ENCODE measurements at places on chromosomes 12 and 14.

- DNase-seq, result no peak
These were observed 277.2 kb downstream of the NEDD1 start for GRCh38 chr12:97184127-97184773.

- no peak for DNase-seq
These were observed 36.6 kb upstream of the CLMN start for GRCh38 chr14:95356245-95356869.

DNA sequence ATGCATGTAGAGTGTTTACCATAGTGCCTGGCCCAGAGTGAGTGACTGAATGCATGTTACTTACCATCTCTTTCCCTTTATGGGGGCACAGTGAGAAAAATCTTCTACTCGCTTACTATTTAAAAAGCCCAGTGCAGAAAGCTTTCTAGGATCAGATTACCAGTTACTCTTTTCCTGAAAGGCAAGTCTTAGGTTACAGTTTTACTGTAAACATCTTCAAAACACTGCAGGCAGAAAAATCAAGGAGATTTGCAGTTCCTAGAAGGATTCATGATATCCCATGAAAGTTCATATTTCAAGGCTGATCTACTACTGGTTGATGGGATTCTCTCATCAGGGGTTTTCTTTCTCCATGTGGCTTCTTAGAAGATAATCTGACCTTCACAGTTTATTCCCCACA is 29.3 kb upstream of the DAAM1 start:
- no peak for DNase-seq

GRCh38 chr12:72230589-72230988 is 41.6 kb upstream of the TRHDE start:
- DNase-seq, result no peak

GRCh38 chr14:85296456-85297210 is 233.3 kb upstream of the FLRT2 start:
- no peak for DNase-seq

GRCh38 chr12:2461645-2462044 is 333.1 kb upstream of the FKBP4 start:
- no peak for DNase-seq

DNA sequence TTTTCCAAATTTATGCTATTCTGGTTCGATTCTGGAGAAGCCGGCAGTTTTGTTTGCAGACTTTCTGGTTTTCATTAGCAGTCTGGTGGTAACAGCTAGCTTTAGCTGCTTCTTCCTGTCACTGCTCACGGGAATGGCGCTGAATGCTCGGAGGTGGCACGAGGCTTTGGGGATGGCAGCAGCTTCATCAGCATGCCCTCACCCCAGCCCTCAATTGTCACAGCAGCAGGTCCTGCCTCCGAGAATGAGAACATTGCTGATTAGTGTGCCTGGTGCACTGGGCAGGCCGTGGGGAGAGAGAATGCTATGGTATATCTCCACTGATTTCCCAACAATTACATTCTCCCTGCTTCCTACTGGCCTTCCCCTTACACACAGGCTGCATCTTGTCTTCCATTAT is 73.6 kb downstream of the SAMD4A start:
- DNase-seq, result no peak

GRCh38 chr14:91918186-91918883 is 29.2 kb downstream of the FBLN5 start:
- no peak for DNase-seq

- DNase-seq, result no peak
These were observed 111.4 kb upstream of the NAP1L1 start for GRCh38 chr12:76195920-76196319.

GRCh38 chr14:75888945-75889344 is 92.8 kb downstream of the TGFB3 start:
- DNase-seq, result no peak

DNA sequence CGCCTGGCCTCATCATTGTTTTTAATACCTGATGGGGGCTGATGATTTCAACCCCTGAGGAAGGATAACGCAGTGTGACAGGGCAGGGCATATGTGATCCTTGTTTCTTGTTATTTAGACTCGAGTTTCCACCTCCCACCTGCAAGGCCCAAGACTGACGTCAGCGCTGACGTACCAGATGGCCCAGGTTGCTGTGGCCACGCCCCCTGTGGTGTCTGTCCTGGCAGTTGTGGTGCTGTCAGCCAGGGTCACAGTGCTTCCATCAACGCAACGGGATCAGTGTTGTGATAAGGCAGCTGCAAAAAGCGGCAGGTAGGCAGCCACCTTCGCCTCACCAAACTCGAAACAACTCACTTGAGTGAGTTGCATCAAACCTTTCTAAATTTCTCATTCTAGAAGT is 18.4 kb downstream of the DDX51 start:
- no peak for DNase-seq

DNA sequence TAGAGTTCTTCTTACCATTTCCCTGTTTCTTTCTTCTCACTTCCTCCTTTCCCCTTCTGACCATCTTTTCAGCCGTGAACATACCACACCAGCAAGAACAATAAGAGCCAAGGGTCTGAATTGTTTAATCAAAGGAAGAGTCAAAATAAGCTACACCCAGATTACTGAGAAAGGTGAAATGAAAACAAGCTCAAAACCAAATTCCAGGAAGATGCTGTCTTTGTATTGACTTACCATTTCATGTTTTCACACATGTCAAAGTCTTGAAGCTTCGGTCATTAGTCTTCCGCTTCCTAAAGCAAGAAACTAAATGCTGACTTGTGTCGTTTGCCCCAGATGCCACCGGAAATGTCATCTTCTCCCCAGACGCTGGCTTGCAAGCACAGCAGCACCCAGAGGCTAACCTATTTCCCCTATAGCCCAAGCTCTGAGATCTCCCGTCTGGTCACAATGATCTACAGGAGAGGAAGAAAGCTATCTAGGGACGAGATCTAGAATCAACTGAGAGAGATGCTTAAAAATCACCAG is 136.5 kb upstream of the AMIGO2 start:
- no peak for DNase-seq

GRCh38 chr12:53485955-53486735 is 13.1 kb downstream of the MAP3K12 start:
- DNase-seq, result no peak

DNA sequence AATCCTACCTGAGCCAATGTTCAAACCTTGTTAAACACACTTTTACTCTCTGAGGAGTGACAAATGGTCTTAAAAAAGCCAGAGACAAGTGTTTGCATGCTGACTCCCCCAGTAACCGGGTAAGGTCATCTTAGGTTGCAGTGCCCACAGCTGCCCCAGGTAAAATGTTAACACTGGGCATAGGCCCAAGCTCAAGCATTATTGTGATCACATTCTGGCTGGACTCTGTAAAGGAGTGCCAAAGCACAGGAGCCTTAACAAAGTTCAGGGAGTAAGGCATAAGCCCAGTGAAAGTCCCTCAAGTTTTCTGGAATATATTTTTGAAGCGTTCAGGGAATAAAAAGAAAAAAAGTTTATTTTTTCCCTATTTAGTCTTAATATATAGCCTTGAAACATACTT is 8.6 kb downstream of the EDDM3A start:
- DNase-seq, result no peak

DNA sequence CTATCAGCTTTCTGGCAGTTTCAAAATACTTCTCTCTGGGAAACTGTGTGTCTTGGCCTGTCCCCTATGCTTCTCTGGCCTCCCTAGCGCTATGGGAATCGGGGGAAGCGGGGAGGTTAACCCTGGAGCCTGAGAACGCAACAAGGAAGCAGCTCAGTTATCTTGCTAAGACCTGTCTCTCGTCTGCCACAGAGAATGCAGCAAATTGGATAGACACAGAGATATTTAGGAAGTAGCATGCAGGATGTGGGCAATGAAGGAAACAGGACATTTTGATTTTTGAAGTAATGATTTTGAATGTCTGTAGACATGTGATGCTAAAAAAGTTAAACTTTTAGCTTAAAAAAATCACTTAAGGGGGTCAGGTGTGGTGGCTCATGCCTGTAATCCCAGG is 6.6 kb upstream of the CALCOCO1 start:
- DNase-seq, result no peak

DNA sequence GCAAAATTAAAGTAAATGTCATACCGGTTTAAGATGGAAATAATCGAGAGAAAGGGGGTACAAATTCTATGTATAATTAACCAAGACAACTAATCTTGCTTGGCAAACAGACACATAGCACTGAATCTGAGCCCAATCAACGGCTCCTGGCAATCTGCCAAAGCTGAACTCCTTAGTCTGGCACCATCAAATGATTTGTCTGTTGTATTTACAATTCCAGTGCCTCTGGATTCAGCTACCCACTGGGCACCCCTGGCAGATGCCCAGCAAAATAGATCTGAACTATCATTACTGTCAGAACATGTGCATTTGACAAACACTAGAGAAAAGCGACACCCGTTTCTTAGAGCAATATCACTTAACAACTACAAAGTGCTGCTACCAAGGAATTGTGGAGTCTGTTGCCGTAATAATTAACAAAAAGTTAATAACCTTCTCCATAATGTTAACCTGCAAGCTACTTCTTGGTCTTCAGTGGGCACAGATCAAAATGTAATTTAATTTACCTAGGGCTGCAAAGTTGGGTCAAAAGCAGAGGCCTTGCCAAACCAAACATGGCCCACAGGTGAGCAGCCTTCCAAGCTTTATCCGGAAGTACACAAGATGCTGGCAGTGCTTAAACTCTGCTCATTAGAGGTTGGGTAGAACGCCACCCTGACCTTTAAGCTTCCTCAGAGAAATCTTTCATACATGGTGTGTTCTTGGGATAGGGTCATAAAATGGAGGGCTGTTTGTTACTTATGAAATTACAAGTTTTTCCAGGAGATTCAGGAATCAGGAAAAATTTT is 7.6 kb downstream of the EGLN3 start:
- no peak for DNase-seq

DNA sequence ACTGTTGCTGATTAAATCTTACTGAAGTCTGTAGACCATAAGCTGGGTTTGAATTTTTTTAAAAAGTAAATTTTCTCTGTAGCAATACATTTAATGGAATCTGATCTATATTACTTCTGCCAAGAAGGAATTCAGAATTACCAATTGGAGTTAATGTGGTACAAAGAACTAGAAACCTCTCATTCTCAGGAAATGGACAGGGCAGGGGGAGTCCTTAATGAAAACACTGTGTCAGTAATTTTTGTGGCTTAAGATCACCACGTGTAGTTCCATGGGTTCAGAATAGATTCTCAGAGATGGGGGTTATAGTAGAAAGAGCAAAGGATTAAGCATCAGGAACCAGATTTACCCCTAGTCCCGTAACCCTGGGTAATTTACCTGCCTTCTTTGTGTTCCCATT is 30.3 kb downstream of the FBXL14 start:
- no peak for DNase-seq

- peak; percentile 85 for DNase-seq
These were observed 7.7 kb downstream of the OR6C68 start for GRCh38 chr12:55499810-55500252.

GRCh38 chr12:24697769-24698168 is 251.1 kb downstream of the BCAT1 start:
- DNase-seq, result peak; percentile 81

DNA sequence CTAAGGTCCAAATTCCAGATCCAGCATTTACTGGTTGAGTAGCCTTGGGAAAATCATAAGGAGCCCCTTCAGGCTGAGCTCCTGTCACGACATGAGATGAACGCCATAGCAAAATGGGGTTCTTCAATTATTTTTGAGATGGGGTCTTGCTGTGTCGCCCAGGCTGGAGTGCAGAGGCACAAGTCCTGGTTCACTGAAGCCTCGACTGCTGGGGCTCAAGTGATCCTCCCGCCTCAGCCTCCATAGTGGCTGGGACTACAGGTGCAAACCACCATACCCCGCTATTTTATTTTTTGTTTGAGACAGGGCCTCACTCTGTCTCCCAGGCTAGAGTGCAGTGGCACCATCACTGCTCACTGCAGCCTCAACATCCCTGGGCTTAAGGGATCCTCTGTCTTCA is 25.7 kb upstream of the GPR68 start:
- no peak for DNase-seq

DNA sequence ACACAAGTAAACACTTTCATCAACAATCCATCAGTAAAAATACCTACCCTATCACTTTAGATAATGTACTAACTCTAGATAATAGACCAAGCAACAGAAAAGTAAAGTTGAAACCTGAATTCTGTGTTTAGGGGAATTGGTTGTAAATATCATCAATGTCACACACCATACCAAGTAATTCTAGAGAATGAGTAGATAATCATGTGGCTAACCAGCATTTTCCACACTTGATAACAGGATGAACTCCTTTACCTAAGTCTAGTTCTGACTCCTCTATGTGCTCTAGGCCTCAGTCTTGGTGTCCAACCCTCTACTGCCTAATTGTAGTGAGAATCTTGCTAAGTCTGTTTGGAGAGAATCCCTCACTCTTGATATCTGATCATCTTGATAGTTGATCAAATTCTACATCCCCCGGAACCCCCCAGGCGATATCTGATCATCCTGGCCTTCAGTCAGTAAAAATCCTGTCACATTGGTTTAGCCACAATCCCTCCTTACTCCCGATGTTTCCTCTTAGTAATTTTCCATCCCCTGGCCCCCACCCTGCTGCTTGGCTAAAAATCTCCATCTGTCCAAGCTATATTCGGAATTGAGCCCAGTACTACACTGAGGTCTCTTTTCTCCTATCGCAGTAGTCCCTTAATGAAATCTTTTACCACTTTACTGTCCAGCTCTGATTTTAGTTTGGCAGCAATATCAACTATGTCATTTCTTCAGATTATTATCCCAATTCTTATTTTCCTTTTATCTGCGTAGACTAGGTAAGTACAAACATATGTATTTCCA is 3.4 kb upstream of the SLCO1A2 start:
- DNase-seq, result no peak

DNA sequence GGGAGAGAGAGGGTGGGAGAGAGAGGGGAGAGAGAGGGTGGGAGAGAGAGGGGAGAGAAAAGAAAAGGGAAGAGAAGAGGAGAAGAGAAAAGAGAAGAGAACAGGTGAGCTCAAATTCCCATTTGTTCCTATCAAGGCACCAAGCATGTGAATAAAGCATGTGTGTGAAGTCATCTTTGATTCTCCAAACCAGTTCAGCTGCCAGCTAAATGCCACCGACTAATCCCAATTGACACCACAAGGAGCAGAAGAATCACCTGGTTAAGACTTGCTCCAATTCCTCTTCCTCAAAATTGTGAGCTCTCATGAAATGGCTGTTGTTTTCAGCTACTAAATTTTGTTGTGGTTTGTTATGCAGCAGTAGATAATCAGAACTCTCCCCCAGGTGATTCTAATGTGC is 188.9 kb downstream of the TMX1 start:
- DNase-seq, result no peak

DNA sequence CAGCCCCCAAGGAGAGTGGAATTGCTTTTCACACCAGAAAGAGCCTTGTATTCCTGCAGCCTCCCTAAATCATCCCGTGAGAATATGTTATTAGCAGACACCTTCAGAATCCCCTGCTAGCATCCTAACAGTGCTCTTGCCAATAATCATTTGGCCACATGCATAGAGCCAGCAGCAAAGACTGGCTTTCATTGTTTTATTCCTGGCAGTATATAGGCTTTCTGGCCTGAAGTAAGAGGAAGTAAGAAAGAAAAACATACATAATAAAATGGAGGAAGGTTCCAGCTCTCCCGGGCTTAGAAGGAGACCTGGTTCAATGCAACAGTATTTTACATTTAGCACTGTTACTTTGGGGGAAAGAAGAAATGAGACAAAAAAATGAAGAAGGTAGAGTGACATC is 176.7 kb upstream of the ATF7IP start:
- DNase-seq, result no peak
